ENCODE measurements at places on chromosomes 13 and 19. TPM values are rescaled to one million over a fixed set of nuclear protein-coding genes. Genes with fewer than 3 reads are reported as not detected.

- DNase-seq = no peak
Measured at GRCh38 chr19:48539503-48540096, 12.4 kb upstream of the SULT2B1 start.

DNA sequence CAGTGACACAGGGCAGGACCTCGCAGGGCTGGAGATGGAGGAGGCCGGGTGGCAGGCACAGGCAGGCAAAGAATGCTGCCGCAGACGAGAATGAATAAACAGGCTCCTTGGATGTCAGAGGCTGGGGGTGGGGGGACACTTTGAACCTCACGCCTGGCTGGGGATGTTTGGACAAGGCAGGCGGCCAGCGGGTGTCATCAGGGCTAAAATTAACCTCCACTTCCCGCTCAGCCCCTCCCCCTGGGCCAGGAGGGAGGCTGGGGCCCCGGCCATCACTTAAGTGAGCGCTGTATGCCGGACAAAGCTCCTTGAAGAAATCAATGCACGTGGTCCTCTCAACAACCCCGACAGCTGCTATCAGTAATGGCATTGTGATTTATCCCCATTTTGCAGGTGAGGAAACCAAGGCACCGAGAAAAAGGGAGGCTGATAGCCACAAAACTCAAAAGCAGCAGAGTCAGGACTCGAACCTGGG is 10.3 kb upstream of the FUT5 start:
- DNase-seq = no peak

POGLUT2 gene
- 17.5 TPM for total RNA-seq

DNA sequence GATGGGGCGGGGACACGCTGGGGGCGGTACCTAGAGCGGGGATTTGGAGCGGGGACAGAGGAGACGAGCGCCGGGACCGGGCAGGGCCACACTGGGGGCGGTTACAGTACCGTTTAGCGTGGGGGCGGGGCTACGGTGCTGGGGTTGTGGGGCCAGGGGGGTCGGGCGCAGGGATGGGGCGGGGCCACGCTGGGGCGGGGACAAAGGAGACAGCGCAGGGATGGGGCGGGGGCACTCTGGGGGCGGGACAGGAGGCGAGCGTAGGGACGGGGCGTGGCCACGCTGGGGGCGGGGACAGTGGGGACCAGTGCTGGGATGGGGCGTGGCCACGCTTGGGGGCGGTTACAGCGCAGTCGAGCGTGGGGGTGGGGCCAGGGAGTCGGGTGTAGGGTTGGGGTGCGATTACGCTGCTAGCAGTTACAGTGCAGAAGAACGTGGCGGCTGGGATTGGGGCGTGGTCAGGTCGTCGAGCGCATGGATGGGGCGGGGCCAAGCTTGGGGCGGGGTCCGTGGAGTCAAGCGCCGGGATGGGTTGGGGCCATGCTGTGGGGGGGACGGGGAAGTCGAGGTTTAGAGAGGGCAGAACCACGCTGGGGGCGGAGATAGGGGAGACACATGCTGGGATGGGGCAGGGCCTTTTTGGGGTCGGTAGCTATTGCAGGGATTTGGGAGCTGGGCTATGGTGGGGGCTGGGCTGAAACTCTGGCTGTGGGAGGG is 660 bp downstream of the ALKBH7 start:
- DNase-seq = peak; percentile 99

PVR gene
- total RNA-seq = 14.8 TPM

- DNase-seq = no peak
Measured at GRCh38 chr19:54415901-54416673, 823 bp downstream of the TTYH1 start.

All from glutamatergic neuron (in vitro differentiated cells).